ENCODE measurements at places on chromosomes 16 and 17.

GRCh38 chr16:88754912-88755744, 29.9 kb downstream of the PIEZO1 start:
- no peak for DNase-seq

DNA sequence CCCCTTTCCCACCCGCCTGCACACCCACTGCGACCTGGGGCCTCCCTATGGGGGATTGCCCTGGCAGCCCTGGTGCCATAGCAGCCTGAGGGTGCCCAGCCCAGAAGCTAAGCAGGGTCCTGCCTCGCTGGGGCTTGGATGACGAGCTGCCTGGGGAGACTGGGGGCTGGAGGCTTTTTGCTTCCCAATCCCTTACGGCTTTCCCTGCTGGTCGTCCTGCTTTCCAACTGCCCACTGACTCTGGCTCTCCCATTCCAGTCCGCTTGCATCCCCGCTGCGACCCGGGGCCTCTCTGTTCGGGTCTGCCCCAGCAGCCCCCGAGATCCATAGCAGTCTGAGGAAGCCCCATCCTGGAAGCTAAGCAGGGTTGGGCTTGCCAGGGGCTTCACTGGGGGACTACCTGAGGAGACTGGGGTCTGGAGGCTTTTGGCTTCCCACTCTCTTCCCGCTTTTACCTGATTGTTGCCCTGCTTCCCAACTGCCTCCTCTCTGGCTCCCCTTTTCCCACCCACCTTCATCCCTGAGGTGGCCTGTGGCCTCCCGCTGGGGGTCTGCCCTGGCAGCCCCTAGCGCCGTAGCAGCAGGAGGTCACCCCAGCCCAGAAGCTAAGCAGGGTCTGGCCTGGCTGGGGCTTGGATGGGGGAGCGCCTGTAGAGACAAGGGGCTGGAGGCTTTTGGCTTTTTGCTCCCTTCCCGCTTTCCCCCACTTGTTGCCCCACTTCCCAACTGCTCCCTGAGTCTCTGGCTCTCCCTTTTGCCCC, 2292.8 kb downstream of the TP53TG3F start:
- DNase-seq: no peak

DNA sequence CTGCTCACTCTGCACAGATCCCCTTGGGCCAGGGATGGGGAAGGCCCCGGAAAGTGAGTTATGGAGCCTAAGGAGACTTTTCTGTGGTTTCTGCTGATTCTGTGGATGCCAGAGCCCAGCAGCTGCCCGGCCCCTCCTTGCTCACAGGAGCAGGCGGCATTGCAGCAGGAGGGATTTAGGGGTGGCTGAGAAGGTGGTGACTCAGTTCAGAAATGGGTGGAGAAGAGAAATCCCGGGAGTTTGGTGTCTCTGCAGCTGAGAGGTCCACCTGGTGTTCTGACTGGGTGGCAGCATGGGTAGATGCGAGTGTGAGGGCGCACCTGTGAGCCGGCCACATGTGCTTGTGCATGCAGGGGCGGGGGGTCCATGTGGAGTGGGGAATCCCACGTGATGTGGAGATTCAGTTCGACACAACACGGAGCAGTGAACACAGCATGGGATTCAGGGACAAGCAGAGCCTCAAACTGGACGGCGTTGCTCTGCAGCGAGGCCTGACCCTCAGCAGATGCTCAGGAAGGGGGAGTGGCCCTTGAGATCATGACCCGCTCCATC, 16.0 kb upstream of the SPPL2C start:
- DNase-seq: no peak

GRCh38 chr17:30323895-30324319, 9.9 kb downstream of the TMIGD1 start:
- no peak for DNase-seq

GRCh38 chr16:81595629-81596292, 151.2 kb downstream of the CMIP start:
- DNase-seq: no peak
